ENCODE measurements at places on chromosomes 1 and 21. TPM values are rescaled to one million over a fixed set of nuclear protein-coding genes. Genes with fewer than 3 reads are reported as not detected.

The SRSF11 gene
- total RNA-seq: 150 TPM

The PI4KB gene
- total RNA-seq: 84.4 TPM

The OR2L13 gene
- not detected for total RNA-seq

The CELA3A gene
- 4.1 TPM for total RNA-seq

The VANGL1 gene
- total RNA-seq: 12.5 TPM

The TCP10L gene
- 0.13 TPM for total RNA-seq

The CXADR gene
- 0.74 TPM for total RNA-seq

The TMEM125 gene
- total RNA-seq: not detected

The KPRP gene
- total RNA-seq: not detected

The C1QC gene
- total RNA-seq: 491 TPM

The CD58 gene
- 23.9 TPM for total RNA-seq

The OR2AK2 gene
- total RNA-seq: not detected

The S100A16 gene
- total RNA-seq: 107 TPM

The ANGPTL1 gene
- total RNA-seq: 23.4 TPM

The NKAIN1 gene
- total RNA-seq: not detected

The ABCG1 gene
- total RNA-seq: 25.9 TPM

The PRELP gene
- total RNA-seq: 80.0 TPM

The ARMH1 gene
- total RNA-seq: 1.9 TPM

All from mesenteric fat pad (tissue), 1 donor.